ENCODE measurements at places on chromosomes 7 and 10.
A peak's percentile ranks its signal among the peaks of the same experiment; 100 is the strongest.

DNA sequence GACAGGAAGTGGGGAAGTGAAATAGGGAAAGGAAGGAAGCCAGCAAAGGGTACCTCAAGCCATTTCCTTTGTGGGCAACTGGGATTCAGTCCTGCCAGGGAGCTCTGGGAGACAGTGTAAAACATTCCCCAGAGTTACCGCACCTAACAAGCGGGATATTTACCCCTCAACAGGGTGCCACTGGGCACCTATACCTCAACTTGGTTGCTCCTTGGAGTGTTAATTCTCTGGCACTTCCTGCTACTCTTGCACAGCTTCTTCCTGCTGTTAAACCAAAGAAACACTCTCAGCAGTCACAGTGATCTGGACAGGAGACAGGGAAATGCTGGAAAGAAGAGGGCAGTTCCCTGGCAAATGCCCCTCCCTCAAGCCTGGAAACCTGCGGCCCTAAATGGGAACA, 151.3 kb downstream of the REEP3 start:
- no peak for DNase-seq

GRCh38 chr10:117132751-117133231, 5.3 kb downstream of the VAX1 start:
- no peak for DNase-seq

DNA sequence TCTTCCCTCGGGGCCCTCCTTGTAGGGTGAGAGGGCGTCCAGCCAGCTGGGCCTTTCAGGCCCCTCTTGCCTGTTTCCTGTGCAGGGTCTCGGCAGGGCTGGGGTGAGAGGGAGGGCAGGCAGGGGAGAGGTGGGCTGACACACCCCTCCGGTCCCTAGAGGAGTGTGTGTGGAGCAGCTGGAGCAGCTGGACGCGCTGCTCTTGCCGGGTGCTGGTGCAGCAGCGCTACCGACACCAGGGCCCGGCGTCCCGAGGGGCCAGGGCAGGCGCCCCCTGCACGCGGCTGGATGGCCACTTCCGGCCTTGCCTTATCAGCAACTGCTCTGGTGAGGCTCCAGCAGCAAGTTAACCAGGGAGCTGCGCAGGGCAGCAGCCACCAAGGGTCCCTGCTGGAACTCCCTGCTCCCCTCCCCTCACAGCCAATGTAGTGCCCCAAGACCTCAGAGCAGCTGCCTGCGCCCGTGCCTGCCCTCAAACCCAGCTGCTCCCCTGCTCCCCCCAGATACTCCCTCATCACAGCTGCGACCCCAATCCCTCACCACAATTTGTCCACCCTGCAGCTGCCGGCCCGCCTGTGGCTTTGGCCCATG, 15.7 kb upstream of the ZNF862 start:
- DNase-seq: no peak

DNA sequence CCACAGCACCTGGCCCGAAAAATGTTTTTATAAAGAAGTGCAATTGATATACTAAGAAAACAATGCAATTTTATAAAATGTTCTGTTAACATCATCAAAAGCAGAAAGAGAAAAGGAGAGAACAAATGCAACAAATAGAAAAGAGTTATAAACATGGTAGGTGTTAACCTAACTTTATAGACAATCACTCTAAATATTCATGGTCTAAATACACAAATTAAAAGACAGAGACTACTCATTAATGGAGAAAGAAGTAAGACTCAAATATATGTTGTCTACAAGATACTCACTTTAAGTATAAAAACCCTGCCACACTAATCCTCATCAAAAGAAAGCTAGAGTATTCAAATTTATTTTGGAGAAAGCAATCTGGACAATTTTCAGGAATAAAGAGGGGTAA, 425.3 kb upstream of the ANKRD30A start:
- no peak for DNase-seq

DNA sequence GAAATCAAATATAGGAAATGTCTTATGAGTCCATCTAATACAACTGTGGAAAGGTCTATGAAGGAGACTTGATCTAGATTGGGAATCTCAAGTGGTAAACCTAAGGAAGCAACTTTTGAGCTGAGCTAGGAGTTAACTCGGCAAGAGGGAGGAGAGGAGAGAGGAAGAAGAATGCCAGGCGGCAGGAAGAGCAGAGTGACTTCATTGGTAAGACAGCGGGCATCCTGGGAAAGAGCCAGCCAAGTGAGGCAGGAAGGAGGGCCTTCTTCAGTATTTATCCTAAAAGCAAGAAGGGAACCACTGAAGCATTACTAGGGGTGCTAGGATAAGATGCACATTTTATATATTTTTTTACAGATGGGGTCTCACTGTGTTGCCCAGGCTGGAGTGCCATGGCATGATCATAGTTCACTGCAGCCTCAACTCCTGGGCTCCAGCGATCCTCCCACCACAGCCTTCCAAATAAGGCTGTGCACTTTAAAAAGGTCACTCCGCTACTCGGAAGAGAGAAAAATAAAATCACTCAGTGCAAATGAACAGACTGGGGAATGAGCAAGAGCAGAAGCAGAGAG, 2.0 kb downstream of the BCL7B start:
- no peak for DNase-seq

DNA sequence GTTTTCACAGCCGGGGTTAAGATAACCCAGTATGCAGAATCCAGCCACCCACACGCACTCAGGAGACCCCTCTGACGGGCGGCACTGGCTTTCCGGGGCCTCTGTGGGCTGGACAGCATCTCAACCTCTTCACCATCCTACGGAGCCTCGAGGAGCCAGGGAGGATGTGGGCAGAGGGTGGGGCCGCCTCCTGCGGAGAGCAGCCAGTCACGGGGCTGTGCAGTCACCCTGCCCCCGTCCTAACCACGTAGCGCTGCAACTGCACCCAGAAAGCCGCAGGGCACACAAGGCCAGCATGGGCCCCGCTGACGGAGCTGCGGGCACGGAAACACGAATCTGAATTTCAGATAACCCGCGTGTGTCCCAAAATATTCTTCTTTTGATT, 270.3 kb downstream of the ELFN1 start:
- DNase-seq: peak; percentile 82

Measured in stimulated activated CD4-positive, alpha-beta T cell treated with anti-CD3 and anti-CD28 coated beads, TNF-alpha, amount 100 ng/mL, for 1 hour (primary cell).